ENCODE measurements at places on chromosomes 1 and 21.

- no peak for DNase-seq
These were observed 76.4 kb downstream of the SNRPE start for GRCh38 chr1:203937678-203938330.

GRCh38 chr1:228018125-228018398 is 11.3 kb downstream of the WNT3A start:
- DNase-seq, result no peak

DNA sequence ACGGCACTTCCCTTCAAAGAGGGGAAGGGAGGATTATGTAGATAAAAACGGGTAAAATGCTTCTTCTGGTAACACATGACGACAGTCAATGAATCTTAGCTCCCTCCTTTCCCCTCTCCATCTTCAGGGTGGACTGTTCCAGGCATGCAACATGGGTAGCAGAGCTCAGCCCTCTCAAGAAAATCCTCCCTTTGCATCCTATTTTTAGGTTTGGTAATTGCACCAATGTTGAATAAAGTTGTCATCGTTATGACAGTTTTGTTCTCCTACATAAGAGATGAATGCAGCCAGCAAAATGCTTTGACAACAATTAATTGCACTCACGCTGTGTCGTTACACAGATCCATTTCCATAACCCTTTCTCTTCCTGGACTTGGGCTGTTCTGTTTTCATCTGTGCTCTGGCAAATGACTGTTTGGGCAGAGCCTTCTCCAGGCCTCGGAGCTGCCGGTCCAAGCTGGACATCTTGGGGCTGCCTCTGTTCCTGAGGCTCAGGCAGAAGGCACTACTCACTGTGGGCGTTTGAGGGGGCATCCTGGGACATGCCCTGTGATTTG is 127.6 kb downstream of the CNIH3 start:
- DNase-seq, result no peak

DNA sequence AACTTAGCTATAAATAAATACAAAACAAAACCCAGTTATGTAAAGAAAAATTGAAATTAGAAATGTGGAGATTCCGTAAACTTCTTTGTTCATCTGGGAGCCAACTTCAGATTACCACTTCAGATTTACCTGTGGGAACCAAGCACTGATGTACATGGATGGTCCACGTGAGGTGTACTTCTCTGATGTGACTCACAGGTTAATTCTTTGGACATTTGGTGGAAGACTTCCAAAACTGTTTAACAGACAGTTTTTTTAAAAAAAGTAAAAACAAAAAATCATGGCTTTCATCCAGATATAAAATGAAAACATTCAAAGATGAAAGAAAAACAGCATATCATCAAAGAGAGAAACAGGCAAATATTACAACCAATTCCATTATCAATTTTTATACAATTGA is 92.0 kb downstream of the MAST2 start:
- no peak for DNase-seq

- no peak for DNase-seq
These were observed 97.7 kb upstream of the JUN start for GRCh38 chr1:58881471-58881994.

DNA sequence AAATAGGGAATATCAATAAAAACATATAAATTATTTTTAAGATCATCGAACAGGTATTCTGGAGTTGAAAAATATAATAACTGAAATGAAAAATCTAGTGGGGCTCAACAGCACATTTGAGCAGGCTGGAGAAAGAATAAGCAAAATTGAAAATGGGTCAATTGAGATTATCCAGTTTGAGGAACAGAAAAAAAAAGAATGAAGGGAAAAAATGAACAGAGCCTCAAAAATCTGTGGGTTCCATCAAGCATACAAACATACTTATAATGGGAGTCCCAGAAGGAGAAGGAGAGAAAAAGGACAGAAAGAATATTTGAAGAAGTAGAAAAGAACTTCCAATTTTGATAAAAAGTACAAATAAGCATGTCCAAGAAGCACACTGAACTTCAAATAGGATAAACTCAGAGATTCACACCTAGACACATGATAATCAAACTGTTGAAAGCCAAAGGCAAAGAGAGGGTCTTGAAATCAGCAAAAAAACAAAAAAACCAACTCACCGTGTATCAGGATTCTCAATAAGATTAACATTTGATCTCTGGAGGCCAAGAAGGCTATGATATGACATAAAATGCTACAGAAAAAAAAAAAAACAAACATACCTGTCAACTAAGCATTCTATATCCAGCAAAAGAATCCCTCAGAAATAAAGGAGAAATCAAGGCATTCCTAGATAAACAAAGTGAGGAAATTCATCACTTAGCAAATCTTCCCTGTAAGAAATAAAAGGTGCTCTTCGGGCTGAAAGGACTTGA is 5.4 kb upstream of the COQ8A start:
- DNase-seq, result no peak

DNA sequence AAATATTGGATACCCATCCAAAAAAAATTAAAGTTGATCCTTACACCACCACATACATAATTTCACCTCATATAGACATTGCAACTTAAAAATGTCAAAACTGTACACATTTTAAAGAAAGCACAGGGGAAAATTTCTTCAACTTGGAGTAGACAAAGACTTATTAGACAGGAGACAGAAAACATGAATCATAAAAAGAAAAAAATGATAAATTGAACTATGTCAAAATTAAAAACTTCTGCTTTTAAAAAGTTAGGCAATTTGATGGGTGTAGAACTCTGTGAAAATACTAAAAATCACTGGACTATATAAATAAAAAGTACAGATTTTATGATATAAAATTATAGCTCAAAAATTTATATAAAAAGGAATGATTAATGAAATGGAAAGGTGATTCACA is 4.4 kb upstream of the OR10K1 start:
- no peak for DNase-seq

DNA sequence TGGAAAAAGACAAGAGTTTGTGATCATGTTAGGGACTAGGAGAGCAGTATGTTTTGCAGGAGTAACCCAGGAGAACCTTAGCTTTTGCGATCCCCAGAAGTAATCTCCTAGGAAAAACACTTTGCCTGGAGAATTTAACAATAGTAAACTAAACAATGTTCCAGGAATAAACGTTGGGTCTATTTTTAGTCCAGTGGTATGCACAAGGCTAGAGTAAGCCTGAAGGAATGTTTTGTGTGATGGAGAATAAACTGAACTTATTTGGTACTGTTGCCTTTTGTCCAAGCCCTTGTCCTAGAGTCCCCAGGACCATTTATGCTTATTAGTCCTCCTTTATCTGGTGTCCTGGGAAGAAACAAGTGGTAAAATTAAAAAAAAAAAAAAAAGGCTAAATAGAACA is 28.7 kb upstream of the RGS5 start:
- DNase-seq, result no peak

- no peak for DNase-seq
These were observed 35.5 kb upstream of the RUNX3 start for GRCh38 chr1:24965571-24965930.

- no peak for DNase-seq
These were observed 12.9 kb upstream of the ERI3 start for GRCh38 chr1:44367944-44368343.

DNA sequence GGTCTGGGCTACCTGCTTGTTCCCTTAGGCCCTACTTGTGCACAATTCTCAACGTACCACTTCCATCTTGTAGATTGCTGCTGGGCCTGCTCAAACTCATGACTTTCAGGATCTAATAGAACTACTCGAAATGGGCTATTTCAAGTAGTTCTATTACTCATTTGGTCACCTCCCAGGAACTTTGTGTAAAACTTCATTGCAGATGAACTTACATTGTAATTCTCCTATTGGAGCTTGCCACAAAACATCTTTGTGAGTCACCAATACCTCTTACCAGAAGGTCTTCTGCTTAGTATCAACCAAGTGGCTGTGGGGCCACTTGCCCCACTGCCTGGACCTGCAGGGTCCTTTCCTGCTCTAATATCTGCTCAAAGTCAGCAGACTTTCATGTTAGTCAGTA is 10.7 kb upstream of the MYOCOS start:
- DNase-seq, result no peak

DNA sequence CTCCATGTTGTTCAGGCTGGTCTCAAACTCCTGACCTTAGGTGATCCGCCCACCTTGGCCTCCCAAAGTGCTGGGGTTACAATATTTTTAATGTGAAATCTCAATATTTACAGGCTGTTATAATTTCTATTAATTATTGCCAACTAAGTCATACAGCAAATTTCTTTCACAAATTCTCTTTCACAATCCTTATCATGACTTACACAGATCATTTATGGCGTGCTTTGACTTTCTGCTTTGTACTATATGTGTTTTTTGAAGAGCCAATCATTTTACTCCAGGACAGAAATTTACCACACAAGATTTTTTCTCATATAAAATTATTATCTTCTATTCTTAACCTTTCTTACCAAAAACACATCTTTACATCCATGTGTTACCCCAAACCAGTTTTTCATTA is 1729.9 kb downstream of the NCAM2 start:
- DNase-seq, result no peak

DNA sequence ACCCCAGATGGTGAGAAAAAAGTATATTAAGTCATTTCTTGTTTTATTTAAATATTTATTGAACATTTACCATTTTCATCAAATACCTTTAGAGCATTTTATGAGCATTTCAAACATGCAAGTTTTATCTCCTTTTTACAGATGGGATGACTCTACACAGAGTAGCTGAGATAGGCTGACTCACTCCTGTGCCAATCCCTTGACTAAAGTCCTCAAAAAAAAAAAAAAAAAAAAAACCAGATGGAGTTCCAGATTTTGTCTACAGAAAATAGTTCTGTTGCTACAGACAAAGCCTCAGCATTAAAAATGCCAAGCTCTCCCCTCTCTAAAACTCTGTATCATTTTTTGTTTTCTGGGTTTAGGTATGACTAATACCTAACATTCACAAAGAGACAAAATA is 303.0 kb upstream of the PLD5 start:
- no peak for DNase-seq

DNA sequence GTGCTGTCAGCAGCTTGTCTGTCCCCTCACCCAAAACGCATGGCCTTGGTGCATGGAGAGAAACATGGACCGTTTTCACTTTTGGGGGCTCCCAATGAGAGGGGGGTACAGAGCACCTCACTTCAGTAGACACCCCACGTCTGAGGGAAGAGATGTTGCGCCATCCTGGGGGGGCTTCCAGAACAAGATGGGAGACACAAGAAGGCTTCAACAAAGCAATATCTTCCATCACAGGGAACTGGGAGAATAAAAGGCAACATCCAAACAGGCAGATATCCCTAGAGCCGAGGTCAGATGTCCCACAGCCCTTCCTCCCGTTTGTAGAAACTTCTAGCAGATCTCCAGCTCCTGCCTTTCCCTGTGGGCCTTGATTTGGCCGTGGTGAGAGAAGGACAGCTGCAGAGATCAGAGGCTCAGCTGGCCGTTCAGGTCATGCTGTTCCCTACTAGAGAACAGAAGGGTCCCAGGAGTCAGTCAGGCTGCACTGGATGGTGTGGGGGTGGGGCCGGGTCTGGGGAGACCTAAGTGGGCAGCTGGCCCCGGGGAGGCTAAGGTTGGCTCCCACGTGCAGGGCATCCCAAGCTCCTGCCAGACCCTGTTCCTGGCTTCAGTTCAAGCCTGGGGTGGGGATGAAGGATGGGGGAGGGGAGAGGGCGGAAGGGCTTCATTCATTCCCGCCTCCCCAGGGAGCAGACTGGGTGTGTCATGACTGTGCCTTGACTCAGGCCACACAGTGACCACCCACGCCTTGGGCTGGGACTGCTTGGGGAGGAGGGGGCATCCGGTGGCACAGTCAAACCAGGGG is 4.4 kb downstream of the PLOD1 start:
- no peak for DNase-seq

- no peak for DNase-seq
These were observed 373.1 kb upstream of the CXADR start for GRCh38 chr21:17139696-17140095.

Data from T-cell (primary cell).